ENCODE measurements at places on chromosomes 4 and X.

GRCh38 chr4:15106399-15106798, 104.1 kb downstream of the CPEB2 start:
- no peaks in the 10 kb centered on the region for H3K27me3 ChIP-seq
- DNase-seq = no peak
- H3K4me3 ChIP-seq = no peak overlapping the region
- no peaks in the 10 kb centered on the region for H3K36me3 ChIP-seq
- H3K27ac ChIP-seq = no peak overlapping the region

GRCh38 chr4:69823048-69823447, 36.9 kb downstream of the SULT1E1 start:
- no peaks in the 10 kb centered on the region for H3K4me1 ChIP-seq
- H3K27me3 ChIP-seq = no peaks in the 10 kb centered on the region
- H3K4me3 ChIP-seq = no peak overlapping the region

GRCh38 chr4:173253561-173253960, 80.6 kb downstream of the HMGB2 start:
- no peak for DNase-seq
- no peaks in the 10 kb centered on the region for H3K36me3 ChIP-seq
- no peaks in the 10 kb centered on the region for H3K4me1 ChIP-seq
- H3K4me3 ChIP-seq = no peak overlapping the region
- no peaks in the 10 kb centered on the region for H3K27me3 ChIP-seq

DNA sequence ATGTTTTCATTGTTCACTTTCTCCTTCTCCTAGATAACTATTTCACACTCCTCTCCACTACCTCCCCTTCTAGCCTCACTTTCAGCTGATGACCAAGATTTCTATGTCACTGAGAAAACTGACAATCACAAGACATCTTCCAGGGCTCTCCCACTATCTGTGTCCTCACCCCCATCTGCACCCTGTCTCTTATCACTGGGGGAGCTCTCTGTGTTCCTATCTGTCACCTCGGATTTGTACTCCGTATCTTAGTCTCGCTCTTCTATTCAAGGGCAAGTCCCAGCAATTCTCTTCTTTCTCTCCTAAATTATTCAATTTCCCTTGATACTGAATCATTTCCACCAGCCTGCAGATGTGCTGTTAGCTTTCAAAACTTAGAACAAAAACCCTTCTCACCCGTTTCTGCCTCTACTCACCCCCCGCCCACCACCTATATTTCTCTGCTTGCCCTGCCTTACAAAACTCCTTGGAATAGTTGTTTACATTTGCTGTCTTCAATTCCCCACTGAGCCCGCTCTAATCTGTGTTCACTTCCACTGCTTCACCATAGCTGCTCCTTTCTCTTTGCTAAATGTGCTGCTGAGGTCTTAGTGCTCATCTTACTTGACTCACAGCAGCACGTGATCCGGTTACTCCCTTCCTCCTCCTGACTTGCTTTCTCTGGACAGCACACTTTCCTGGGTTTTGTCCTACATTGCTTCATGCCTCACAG, 293.2 kb downstream of the UNC5C start:
- H3K36me3 ChIP-seq = no peaks in the 10 kb centered on the region
- no peaks in the 10 kb centered on the region for H3K27me3 ChIP-seq
- H3K4me1 ChIP-seq = no peaks in the 10 kb centered on the region

GRCh38 chr4:2042947-2043395, 16.2 kb upstream of the NAT8L start:
- no peak for DNase-seq
- no peak overlapping the region for H3K27ac ChIP-seq

GRCh38 chr4:1447676-1448588, 41.7 kb upstream of the NKX1-1 start:
- no peaks in the 10 kb centered on the region for H3K27me3 ChIP-seq
- H3K4me1 ChIP-seq = no peaks in the 10 kb centered on the region
- H3K27ac ChIP-seq = no peak overlapping the region
- H3K4me3 ChIP-seq = no peak overlapping the region

DNA sequence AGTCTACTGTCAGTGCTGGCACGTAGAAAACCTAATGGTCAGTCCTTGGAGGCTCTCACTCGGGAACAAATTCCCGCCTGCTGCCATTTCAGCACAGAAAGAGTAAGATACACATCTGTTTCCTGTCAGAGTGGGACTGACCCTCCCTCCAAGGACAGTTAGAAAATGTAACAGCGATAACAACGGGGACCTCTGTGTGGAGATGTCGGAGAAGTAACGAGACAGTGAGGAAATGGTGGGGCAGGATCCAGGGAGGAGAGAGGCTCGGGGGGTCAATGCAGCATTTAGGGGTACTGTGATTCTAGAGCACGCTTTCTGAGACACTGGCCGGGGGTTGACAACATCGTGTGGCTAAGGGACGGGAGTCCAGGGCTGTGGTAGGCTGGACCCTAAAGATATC, 36.0 kb upstream of the SORCS2 start:
- no peak for DNase-seq
- no peak overlapping the region for H3K27ac ChIP-seq
- H3K27me3 ChIP-seq = no peaks in the 10 kb centered on the region
- no peak overlapping the region for H3K4me3 ChIP-seq
- no peaks in the 10 kb centered on the region for H3K4me1 ChIP-seq

GRCh38 chr4:4507923-4508322, 33.9 kb downstream of the STX18 start:
- no peaks in the 10 kb centered on the region for H3K4me1 ChIP-seq
- H3K4me3 ChIP-seq = no peak overlapping the region
- no peak overlapping the region for H3K27ac ChIP-seq
- no peak for DNase-seq
- H3K36me3 ChIP-seq = no peaks in the 10 kb centered on the region

DNA sequence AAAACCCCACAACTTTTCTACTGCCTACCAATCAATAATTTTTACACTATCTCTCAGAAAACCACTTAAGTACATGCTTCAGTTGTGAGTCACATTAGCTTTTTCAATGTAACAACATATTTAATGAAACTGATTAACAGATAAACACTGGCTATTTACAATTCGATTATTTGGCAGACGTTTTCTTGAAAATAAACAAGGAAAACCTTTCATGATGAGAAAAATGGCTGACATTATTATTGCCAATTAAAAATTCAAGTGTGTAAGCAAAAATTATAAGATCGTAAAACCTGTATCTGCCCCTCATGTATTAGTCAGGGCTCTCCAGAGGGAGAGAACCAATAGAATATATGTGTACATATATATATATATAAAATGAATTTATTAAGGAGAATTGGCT, 1555.5 kb upstream of the IGFBP7 start:
- H3K4me3 ChIP-seq = no peak overlapping the region
- no peaks in the 10 kb centered on the region for H3K4me1 ChIP-seq
- H3K27ac ChIP-seq = no peak overlapping the region
- no peaks in the 10 kb centered on the region for H3K36me3 ChIP-seq
- no peak for DNase-seq

- no peak overlapping the region for H3K4me3 ChIP-seq
- DNase-seq = no peak
- no peaks in the 10 kb centered on the region for H3K27me3 ChIP-seq
- H3K36me3 ChIP-seq = no peaks in the 10 kb centered on the region
These were observed 37.9 kb downstream of the CCDC158 start for GRCh38 chr4:76383001-76383400.

- no peak for DNase-seq
- H3K27ac ChIP-seq = no peak overlapping the region
- H3K36me3 ChIP-seq = peaks cover 36% of the 10 kb centered on the region
- H3K4me1 ChIP-seq = no peaks in the 10 kb centered on the region
These were observed 60.8 kb upstream of the MSANTD1 start for GRCh38 chr4:3188118-3188517.
